NCI-H1417 treated with DMSO at 0.1 percent for 48 hours (cell line): ENCODE measurements at places on chromosomes 1 and 21.

GRCh38 chr1:178122283-178122682 lies 28.4 kb downstream of the RASAL2 start:
- DNase-seq = no peak

GRCh38 chr1:234708700-234709395 lies 98.9 kb upstream of the IRF2BP2 start:
- DNase-seq = no peak

DNA sequence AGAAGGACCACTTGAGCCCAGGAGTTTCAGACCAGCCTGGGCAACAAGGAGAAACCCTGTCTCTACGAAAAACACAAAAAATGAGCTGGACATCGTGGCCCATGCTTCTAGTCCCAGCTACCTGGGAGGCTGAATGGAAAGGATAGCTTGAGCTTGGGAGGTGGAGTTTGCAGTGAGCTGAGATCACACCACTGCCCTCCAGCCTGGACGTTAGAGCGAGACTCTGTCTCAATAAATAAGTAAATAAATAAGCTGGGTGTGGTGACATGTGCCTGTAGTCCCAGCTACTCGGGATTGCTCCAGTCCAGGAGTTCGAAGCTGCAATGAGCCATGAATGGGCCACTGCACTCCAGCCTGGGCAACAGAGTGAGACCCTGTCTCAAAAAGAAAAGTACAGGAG lies 3.6 kb downstream of the AKR1A1 start:
- DNase-seq = no peak

DNA sequence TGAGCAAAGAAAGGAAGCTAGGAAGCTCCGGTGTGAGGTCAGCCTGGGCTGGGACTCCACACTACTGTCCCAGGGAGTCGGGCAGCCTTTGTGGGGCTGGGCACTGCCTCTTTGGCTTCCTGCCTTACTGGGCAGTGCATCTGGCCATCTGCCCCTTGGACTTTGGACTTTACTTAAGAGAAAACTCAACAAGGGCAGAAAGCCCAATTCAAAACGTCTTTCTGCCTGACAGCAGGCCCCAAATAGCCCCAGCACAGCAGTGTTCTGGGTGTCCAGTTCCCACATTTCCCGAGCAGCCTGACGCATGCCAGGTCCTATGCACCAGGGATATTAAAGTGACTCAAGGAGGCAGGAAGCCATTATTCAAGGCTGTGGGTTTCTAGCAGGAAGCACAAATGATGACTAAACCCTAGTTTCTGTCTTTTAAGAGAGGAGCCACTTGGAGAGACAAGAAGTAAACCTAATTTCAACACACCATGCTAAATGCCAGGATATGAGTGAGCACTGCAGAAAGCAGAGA lies 37.9 kb upstream of the EDEM3 start:
- no peak for DNase-seq

GRCh38 chr1:72288886-72289285 lies 6.5 kb upstream of the NEGR1 start:
- DNase-seq = no peak

GRCh38 chr1:32702599-32703478 lies at the start of gene SYNC:
Gene SYNC (minus strand): TSS chr1:32702770. CDS start chr1:32702660, 110 bp downstream.
- no peak for DNase-seq

- no peak for DNase-seq
Measured at GRCh38 chr1:62744611-62745577, 39.0 kb upstream of the ATG4C start.

DNA sequence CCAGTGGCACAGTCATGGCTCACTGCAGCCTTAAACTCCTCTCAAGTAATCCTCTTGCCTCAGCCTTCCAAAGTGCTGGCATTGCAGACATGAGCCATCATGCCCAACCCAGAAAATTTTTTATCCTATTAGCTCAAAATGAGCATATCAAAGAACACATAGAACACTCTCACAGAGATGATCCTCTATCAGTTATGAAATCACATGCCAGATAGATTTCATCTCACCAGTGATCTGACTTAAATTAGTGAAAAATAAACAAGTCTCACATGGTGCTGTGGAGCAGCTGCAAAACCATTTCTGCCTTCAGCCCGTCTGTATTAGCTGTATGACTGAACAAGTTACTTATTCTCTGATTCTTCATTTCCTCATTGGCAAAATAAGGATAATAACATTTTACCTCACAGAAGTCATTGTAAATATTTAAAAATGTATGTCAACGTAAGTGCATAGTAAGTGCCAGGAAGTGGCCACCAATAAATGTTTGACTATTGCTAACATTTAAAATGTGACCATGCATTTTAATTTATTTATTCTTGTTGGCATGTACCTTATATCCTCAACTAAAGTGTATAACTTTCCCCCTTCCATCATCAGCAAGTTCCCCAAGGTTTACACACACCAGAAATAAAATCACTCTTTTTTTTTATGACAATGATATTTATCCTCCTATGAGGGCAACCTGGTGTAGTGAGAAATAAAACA lies 29.0 kb upstream of the SLC19A2 start:
- no peak for DNase-seq

DNA sequence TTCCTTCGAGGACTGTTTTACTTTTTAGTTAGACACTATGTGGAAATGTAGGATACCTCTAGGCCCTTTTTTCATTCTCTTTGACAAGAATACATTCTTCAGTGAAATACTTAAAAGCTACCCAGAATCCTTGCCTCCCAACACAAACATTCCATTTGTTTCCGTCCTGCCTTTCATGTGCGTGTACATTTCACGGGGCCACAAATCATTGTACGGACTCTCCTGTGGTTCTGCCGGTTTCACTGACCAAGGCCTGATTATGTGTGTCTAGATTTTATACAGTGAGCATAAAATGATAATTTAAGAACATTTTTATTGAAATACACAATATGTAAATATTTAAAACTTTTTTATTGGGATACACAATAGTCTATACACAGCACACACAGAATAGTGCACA lies 76.4 kb downstream of the RUNX3 start:
- DNase-seq = no peak
